ENCODE measurements at places on chromosomes 1 and 21. TPM values are rescaled to one million over a fixed set of nuclear protein-coding genes. Genes with fewer than 3 reads are reported as not detected.

Gene TRNP1
- 11.9 TPM for total RNA-seq

Gene AMY1A
- not detected for total RNA-seq

Gene KIAA0040
- total RNA-seq, result 1.3 TPM

Gene BCL2L15
- total RNA-seq, result 3.8 TPM
